Camera-type eye (tissue), 1 donor: ENCODE measurements at places on chromosomes 1 and 21. TPM values are rescaled to one million over a fixed set of nuclear protein-coding genes. Genes with fewer than 3 reads are reported as not detected.

TMIGD3 gene
- 1.2 TPM for total RNA-seq

TAS1R3 gene
- 0.77 TPM for total RNA-seq

FNBP1L gene
- 133 TPM for total RNA-seq

FCER1G gene
- 6.3 TPM for total RNA-seq

IL23R gene
- total RNA-seq = not detected

MAEL gene
- 2.4 TPM for total RNA-seq

AIM2 gene
- 5.2 TPM for total RNA-seq

RNF186 gene
- not detected for total RNA-seq

MTARC2 gene
- total RNA-seq = 9.6 TPM

SPRR2B gene
- total RNA-seq = not detected

OR14A16 gene
- total RNA-seq = not detected
